ENCODE measurements at places on chromosomes 2 and 18.

- no peak for DNase-seq
Measured at GRCh38 chr2:165630236-165630635, 160.7 kb downstream of the CSRNP3 start.

DNA sequence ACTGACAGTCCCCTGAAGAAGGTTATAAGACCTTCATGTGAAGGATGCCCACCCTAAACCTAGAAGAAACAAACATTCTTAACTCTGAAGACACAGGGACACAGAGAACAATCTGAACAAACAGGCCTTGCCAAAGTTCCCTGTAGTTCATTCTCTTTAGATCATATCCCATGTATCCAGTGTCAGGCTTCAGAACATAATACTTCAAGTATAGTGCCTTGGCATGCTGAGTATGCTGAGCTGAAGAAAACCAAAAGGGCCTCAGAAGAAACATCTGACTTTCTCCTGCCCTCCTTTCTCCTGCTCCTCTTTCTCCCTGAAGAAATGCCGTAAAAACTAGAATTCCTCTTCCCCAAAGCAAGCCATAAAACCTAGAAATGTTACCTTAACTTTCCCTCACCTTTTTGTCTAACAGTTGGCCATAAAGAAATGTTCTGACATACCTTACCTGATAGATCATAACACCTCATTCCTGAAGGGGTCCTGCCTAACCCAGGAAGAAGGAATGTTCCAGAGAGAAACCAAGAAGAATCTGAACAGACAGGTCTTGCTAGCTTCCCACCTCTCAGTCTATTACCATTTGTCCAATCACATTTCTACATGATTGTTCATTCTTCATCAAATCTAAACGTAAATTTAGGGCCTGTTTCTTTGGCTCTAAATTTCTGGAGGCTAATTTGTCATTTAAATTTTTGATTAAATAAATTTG is 160.1 kb upstream of the ZC3H15 start:
- DNase-seq, result no peak

- no peak for DNase-seq
Measured at GRCh38 chr2:140667203-140667602, 1463.6 kb downstream of the LRP1B start.

GRCh38 chr2:28399289-28399688 is 6.6 kb downstream of the FOSL2 start:
- no peak for DNase-seq

- peak; percentile 66 for DNase-seq
Measured at GRCh38 chr2:26503231-26503880, 25.4 kb upstream of the OTOF start.

Data from activated T-helper 1 cell treated with anti-CD3 and anti-CD28 coated beads, Interleukin-2, amount 50 U/mL, for 16 hours (primary cell).